Cortex of kidney (tissue), 1 donor: ENCODE measurements at places on chromosomes 3 and 15.

GRCh38 chr3:53030619-53031449 is 15.0 kb downstream of the SFMBT1 start:
- DNase-seq, result no peak

DNA sequence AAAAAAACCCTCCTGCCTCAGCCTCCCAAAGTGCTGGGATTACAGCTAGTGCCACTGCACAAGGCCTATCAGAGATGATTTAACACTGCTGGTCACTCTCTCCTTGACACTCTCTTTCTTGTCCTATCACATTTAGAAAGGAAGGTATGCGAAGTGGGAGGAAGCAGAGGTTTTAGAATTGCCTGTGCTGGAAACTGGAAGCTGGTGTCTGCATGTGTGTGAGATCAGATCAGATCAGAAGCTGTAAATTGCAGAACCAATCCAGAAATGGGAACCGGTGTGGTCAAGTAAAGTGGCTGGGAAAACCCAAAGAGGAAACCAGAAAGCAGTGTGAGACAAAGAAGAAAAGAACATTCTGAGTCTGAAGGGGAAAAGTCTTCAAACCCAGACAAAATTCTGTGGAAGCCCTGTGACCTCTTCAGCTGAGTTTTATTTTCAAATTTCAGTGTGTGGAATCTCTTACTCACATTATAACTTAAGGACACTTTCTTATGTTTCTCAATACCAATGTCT is 2.8 kb downstream of the EFHB start:
- DNase-seq, result no peak

GRCh38 chr3:122619040-122619439 is 41.6 kb downstream of the PARP15 start:
- no peak for DNase-seq

DNA sequence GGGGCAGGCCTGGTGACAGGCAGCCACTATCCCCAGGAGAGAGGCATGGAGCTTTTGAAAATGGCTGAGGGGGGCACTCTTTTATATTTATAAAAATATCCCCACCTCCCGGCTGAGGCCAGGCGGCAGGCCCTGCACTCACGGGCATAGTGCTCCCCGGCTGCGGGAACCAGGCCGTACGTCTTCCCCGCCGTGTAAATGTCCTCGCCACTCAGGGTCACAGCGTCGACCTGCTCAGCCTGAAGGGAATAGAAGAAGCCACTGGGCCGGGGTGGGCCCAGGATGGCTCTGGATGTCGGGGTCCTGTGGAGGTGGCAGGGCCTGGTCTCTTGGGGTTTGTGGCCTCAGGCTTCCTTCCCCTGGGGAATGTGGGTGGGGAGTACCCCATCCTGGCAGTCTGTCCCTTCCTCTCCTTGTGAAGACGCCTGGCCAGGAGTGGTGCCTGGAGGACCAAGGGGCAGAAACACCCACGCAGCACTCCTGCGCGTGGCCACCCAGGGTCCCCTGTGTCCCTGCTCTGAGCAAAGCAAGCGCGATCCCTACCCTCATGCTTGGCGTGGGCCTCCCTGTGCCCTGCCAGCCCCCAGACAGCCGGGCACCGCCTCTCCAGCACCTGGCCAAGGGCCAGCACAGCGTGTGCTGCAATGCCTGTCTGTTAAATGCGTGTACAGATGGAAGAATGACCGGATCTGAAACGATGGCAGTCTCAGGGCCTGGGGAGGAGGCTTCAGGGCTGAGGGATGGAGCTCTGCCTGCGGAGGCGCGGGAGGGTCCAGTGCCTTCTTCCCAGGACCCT is 18.9 kb downstream of the MELTF start:
- DNase-seq, result no peak

GRCh38 chr3:196740481-196741248 is 1.0 kb downstream of the PAK2 start:
- DNase-seq, result no peak

DNA sequence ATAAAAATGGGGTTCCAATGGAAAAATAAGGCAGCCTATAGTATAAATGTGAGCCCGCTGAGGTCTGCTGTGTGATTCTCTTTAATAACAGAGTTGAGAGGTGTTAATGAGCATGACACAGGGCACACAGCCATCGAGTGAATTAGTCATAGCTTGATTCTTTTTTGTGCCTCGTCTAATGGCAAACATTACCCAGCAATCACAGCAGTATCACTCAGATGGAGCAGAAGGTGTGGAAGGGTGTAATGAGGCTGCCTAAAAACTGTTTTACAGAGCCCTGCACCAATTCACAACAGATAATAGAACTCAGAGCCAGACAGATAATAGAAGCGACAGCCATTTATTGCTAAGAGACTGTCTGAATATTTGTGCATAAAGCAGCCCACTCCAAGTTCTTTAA is 178.6 kb upstream of the TPRG1 start:
- no peak for DNase-seq

GRCh38 chr3:5188419-5189221 is 1.1 kb downstream of the EDEM1 start:
- no peak for DNase-seq

DNA sequence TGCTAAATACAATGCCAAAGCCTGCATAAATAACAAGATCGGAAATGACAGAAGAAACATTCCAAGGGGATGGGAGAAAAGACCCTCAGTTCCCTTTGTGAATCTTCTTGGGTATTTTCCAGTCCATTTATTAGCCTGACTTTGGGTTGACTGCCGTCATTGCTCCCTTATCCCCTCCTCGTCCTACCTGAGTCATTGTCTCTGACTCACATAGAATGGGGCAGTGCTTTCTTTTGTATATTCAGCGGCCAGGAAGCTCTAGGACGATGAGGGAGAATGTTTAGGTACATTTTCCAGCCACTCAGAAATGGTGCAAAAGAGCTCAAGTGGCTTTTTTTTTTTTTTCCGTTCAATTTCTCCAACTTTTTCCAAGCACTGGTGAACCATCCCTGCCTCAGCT is 71.6 kb downstream of the KAT2B start:
- DNase-seq, result no peak

DNA sequence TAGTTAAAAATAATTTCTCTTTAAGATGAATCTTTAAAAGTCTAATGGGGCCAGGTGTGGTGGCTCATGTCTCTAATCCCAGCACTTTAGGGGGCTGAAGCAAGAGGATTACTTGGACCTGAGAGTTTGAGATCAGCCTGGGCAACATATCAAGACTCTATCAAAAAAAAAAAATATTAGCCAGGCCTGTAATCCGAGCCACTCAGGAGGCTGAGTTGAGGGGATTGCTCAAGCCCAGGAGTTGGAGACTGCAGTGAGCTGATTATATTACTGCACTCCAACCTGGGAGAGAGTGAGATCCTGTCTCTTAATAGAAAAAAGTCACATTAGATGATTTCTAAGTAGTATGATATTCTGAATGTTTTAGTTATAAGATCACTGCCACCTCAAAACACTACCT is 322.0 kb upstream of the MANF start:
- no peak for DNase-seq

GRCh38 chr3:127792541-127793292 is 29.6 kb downstream of the MGLL start:
- DNase-seq, result no peak

- no peak for DNase-seq
Measured at GRCh38 chr15:33013827-33014445, 180.6 kb downstream of the FMN1 start.

DNA sequence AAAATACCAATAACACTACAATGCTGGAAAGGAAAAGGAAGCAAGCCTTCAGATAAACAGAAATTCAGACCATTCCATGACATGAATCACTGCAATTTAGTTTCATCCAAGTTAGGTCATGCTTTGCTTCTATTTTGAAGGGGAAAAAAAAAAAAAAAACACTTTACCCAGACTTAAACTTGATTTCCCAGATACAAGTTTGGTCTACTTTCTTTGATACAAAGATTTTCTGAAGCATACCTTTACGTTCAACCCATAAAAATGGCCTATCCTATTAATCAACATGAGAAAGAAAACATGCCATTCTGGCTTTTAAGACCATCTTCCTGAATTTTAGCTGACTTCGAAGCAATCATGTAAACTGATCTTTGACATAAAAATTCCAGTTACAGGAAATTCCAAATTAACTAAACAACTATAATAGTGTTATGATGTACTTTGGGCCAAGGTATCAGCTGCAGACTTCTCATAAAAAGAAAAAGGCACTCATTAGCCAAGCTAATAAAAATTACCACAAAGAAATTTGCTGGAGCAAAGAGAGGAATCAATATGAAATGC is 12.6 kb downstream of the OSBPL10 start:
- no peak for DNase-seq

GRCh38 chr15:38148471-38148870 is 104.2 kb upstream of the SPRED1 start:
- DNase-seq, result no peak

GRCh38 chr3:101611023-101611422 is 37.0 kb downstream of the PCNP start:
- DNase-seq, result no peak

GRCh38 chr3:88059380-88060170 is 520 bp downstream of the ZNF654 start:
- no peak for DNase-seq

DNA sequence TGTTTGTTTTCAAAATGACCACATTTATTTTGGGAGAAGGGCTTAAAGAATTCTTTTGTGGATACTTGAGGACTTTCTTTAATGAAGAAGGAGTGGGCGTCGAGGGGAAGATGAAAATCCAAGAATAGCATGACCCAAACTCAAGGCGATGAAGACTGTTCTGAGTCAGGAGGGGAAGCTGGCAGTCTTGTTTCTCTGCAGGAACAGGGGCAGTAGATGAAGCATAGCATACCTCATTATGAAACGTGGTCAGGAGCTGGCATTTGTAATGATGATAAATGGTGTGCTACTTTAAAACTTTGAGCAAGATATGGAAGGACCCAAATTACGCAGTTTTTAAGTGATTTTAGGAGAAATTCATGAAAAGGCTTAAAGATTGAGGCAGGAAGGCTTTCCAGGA is 549.0 kb downstream of the IGSF11 start:
- no peak for DNase-seq

- no peak for DNase-seq
Measured at GRCh38 chr3:128296469-128297251, 143.4 kb downstream of the EEFSEC start.

GRCh38 chr3:170651260-170651845 is 65.5 kb upstream of the SLC7A14 start:
- DNase-seq, result no peak

- no peak for DNase-seq
Measured at GRCh38 chr3:120489421-120489820, 38.6 kb upstream of the FSTL1 start.

- DNase-seq, result no peak
Measured at GRCh38 chr15:95290176-95290974, 1040.1 kb upstream of the NR2F2 start.

DNA sequence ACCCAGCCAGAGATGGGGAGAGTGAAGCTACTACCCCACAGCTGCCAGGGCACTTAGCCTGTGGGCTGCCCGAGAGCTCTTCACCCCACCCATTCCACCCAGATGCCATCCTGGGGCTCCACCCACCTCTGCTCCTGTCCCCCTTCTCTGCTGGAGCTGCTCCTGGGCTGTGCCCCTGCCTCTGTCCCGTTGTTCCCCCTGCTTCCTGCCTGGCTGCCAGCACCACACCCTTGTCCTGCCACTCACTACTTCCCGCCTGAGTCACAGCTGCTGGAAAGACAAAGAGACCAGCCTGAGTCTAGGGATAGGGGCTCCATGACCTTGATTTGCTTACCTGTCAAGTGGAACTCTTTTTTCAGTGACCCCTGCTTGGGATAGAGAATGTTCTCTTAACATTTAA is 12.4 kb downstream of the GNAI2 start:
- DNase-seq, result no peak

DNA sequence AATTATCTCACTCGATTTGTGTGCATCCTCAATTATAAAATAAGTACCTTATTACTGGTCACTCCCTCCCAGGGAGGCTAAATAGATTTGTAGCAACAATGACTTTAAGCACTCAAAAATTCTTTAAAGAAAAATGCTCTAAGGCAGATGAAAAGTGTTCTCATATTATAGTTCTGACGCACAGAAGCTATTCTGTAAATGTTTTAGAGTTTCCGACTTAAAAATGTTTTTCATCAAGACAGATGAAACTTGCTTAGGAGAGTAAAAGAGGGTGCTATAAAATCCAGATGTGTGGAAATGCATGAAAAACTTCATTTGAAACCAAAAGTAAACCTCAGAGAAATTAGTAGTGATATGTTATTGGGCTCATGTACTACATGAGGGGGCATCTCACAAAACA is 398.4 kb upstream of the KCNMB2 start:
- DNase-seq, result no peak
